ENCODE measurements at places on chromosomes 16 and 17. TPM values are rescaled to one million over a fixed set of nuclear protein-coding genes. Genes with fewer than 3 reads are reported as not detected.

Gene DHRS7C
- total RNA-seq, result not detected

GRCh38 chr17:22303096-22303495 lies 610.8 kb downstream of the KCNJ18 start:
- no peak for DNase-seq

Gene KRT13
- 5.5 TPM for total RNA-seq

Gene SLC16A6
- 7.5 TPM for total RNA-seq

GRCh38 chr17:49552070-49552751 lies 23.5 kb upstream of the NXPH3 start:
- DNase-seq, result peak; percentile 60

DNA sequence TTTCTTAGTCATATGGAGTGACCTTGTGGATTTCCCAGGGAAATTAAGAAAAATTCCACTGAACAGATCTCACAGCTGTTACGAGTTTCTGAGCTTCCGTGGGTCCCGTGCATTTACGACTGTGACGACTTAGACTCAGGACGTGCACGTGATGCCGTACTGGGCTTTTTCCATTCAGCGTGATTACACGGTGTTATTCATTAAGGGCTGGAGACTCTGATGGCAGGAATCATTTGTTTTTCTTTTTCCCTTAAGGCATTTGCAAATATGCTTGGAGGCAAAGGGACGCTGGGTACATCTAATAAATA lies 57.2 kb downstream of the TBC1D16 start:
- no peak for DNase-seq
